Left ventricle myocardium superior (tissue), 1 donor: ENCODE measurements at places on chromosomes 7 and 10.
A peak's percentile ranks its signal among the peaks of the same experiment; 100 is the strongest.

GRCh38 chr10:90205340-90205739 lies 503.9 kb downstream of the KIF20B start:
- DNase-seq: no peak

GRCh38 chr7:5139998-5140397 lies 50.0 kb upstream of the WIPI2 start:
- peak; percentile 37 for DNase-seq

DNA sequence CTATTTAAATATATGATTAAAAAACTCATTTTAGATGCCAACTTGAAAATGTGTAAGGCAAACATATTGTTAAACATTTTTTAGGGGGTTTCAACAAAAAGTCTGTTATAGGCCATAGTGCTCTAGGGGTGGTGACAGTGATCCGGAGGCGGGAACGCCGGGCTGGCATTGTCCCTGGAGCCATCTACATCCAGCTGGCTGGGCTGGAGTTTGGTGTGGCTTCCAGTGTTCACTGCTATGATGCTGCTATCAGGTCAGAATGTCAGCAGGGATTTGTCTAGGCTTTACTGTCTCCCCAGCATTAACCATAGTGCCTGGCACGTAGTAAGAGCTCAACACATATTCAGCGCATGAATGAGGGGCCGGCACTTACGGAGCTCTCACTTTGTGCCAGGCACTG lies 1.9 kb upstream of the SLC18A2 start:
- DNase-seq: no peak

DNA sequence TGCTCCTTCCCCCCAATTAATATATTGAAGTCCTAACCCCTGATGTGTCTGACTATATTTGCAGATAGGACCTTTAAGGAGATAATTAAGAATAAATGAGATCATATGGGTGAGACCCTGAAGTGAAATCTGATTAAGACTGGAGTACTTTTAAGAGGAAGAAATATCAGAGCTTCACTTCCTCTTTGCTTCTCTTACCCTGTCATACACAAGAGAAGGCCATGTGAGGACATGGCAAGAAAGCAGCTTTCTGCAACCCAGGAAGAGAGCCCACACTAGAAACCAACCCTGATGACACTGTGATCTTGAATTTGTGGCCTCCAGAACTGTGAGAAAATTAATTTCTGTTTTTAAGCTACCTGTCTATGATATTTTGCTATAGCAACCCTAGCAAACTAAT lies 44.2 kb downstream of the JMJD1C start:
- no peak for DNase-seq

DNA sequence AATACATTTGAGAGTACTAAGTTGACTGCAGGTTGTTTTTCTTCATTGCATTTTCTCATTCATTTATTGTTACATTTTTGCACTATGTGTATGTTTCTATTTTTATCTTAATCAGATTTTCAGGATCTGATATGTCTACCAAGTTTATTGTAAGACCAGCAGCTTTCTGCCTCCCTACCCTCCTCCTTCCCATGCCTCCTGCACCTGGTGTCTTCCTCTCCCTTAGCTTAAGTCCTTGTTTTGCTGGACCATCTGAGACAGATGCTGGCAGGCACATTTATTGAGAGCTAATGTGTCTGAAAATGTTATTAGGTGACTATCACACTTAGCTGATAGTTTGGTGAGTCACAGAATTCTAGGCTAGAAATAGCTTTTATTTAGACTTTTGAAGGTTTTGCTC lies 79.6 kb downstream of the ANLN start:
- DNase-seq: no peak

GRCh38 chr10:1190791-1191490 lies 134.8 kb downstream of the WDR37 start:
- DNase-seq: no peak

DNA sequence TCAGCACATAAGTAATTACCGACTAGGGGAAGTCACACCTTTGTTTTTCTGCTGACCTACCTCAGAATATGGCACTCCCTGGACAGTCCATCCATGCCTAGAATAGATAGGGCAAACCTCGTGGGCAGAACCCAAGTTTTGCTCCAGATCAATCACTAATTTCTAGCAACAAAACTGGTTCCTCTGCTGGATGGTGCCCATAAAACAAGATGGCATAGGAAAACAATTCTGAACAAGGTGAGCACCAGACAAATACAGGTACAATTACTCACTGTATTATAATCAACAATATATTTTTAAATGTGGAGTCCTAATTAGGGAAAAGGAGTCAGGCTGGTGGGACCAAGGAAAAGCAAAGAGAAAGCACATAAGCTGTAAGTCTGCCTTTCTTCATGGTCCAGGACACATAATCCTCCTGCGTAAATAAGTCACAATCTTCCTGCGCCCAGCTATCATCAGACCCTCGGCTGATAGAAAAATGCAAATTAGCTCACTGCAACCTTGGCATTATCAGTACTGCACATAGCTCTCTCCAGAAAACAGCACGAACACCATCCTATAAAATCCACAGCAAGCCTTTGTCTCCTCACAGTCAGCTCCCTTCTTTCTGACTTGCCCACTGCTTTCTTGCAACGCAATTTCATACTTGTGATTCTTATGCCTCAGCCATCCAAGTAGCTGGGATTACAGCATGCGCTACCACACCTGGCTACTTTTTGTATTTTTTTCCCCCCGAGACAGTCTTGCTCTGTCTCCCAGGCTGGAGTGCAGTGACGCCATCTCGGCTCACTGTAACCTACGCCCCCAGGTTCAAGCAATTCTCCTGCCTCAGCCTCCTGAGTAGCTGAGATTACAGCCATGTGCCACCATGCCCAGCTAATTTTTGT lies 15.1 kb downstream of the URGCP start:
- no peak for DNase-seq

GRCh38 chr7:117776224-117776623 lies 97.0 kb downstream of the CTTNBP2 start:
- DNase-seq: no peak

DNA sequence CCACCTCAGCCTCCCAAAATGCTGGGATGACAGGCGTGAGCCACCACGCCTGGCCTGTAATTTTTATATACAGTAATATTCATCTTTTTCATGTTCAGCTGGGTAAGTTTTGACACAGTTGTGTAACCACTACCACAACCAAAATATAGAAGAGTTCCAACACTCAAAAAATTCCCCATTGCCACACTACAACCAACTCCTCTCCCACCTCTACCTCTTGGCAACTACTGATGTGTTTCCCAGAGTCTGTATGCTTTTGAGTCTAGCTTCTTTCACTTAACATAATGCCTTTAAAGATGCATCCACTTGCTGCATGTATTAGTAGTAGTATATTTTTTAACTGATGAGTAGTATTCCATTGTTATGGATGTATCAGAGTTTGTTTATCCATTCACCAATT lies 90.7 kb downstream of the SRPK2 start:
- no peak for DNase-seq

- peak; percentile 10 for DNase-seq
These were observed 35.5 kb upstream of the FOXL3 start for GRCh38 chr7:254337-255037.

DNA sequence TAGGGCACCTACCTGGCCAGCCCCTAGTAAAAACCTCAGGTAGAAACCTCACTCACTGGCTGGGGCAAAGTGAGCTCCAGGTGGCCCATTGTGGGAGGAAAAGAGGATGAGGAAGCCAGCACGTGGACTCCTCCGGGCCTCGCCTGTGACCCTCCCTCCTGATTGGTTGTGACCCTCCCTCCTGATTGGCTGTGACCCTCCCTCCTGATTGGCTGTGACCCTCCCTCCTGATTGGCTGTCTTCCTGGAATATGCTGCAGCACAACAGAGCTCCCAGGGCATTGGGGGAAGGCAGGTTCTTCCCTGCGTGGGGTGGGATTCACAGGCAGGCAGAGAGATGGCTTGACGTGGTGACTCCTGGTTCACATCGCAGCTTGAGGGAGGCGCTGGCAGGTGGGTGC lies 343.0 kb downstream of the GLRX3 start:
- no peak for DNase-seq

GRCh38 chr10:6036861-6037321 lies 25.3 kb downstream of the IL2RA start:
- DNase-seq: no peak

- DNase-seq: no peak
These were observed 249.4 kb downstream of the COBL start for GRCh38 chr7:51067258-51067657.

DNA sequence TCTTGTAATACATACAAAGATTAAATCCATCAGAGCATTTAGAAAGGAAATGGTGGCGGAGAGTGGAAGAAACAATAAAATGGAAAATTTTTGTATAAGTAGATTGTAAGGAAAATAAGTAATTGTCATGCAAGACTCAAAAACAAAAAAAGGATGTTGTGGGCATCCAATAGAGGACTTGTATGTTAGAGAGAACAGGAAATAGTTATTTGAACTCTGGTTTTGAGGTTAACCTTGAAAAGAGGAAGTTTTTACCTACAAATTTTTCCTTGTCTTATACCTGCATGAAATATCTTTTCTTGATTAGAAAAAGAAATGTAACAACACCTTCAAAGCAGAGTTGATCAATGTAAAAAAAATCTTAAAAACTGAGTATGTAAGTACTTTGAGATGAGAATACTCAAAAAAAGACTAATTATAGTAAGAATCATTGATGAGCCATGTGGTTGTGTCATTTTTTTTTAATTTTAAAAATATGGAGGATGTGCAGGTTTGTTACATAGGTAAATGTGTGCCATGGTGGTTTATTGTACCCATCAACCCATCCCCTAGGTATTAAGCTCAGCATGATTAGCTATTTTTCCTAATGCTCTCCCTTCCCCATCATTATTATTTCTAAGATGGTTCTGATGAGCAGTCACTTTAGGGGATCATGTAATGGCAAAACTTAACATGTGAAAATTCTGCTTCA lies 11.9 kb downstream of the TMEM106B start:
- DNase-seq: no peak

DNA sequence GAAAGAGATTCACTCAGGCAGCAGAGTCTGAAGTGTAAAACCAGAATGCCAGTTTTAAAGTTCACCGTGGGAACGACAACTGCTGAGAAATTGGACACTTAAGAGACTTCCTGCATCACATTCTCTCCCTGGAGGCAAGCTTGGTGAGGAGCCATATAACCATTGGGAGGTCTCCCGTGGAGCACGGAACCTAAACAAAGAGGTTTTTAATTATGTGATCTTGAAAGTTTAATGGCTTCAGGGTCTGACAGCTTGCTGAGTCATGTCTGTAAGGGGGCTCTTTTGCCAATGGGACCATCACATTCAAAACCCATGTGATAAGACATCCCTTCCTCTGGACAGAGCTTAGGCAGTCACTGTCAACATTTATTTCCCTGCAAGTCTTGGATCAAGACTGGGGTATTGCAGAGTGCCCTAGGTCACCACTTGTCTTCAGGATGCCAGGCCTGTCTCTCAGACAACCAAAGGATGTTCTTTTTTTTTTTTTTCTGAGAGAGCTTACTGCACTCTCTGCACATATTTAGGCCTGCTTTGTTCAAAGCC lies 674.4 kb downstream of the TYW1 start:
- no peak for DNase-seq

DNA sequence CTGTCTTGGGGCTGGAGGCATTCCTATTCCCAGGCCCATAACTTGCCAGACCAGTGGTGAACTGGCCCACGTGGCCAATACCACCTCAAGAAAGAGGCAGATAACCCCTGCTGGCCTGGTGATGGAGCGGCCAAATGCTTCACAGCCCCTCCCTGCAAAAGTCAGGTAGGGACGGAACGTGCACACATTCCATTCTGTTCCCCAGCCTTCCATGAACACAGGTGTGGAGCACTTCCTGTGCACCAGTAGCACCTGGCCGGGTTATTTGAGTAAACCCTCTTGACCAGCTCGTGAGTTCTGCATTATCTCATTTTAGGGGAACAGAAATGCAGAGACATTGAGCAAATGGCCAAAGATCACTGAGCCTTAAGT lies 134.4 kb downstream of the SH3PXD2A start:
- no peak for DNase-seq

DNA sequence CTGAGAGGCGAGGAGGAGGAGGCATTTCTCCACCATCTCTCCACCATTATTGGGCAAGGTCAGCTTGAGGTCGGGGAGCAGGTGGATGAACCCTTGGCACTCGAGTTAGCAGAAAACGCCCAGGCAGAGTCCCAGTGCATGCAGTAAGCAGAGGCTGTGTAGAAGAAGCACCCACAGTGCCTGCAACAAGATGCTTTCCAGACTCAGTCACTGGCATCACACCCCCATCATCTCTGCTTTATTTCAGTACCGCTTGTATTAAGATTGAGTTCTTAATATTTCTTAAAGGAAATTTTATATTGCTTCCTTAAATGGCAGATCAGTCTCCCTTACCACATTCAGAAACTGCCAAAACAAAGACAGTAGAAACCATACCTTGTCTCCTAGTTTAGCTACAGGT lies 122.3 kb upstream of the PPIF start:
- no peak for DNase-seq

GRCh38 chr10:52066383-52066782 lies 247.7 kb upstream of the DKK1 start:
- no peak for DNase-seq

GRCh38 chr7:79778786-79779770 lies 325.6 kb upstream of the MAGI2 start:
- no peak for DNase-seq

GRCh38 chr7:138478499-138478908 lies 18.4 kb downstream of the TRIM24 start:
- no peak for DNase-seq

DNA sequence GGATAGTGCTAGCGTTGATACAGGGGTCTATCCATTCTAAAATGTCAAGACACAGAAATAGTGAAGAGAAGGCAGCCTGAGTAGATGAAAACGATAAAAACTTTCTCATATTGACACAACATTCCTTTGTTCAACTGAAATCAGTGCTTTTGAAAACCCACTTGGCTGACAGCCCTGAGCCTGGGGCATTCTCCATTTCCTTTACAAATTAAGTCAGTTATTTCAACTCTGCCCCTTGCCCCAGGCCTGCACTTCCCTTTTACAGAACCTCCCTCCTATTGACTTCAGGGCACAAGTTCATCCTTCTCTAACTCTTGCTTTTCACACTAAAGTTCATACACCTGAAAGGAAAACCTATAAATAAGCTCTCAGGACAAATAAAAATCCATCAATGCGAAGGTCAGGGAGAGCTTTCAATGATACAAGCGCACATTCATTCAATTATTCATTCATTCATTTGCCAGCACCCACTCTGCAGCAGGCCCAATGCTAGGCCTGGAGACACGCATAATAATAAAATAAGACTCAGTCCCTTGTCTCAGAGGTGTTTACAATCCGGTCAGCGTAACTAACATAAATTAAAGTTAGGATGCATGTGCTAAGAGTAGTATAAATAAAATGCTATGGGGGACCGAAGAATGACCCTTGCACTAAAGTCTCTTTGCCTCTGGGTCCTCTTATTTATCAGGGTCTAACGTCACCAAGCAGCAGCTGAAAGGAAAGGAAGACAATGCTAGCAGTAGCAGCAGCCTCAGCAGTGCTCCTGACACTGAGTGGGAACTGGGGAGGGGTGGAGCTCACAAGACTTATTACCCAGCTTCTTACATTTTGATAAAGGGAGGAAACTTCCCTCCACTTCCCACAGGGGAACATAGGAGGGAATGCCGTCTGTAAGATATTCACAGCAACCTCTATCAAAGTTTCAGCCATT lies 134.8 kb downstream of the PDE1C start:
- DNase-seq: no peak

GRCh38 chr7:128904381-128905197 lies 5.9 kb downstream of the KCP start:
- DNase-seq: no peak
